NCI-H2081 treated with DMSO at 0.1 percent for 48 hours (cell line): ENCODE measurements at places on chromosomes 1 and 21.

GRCh38 chr1:30034105-30034626, 689.2 kb downstream of the MATN1 start:
- DNase-seq = no peak

DNA sequence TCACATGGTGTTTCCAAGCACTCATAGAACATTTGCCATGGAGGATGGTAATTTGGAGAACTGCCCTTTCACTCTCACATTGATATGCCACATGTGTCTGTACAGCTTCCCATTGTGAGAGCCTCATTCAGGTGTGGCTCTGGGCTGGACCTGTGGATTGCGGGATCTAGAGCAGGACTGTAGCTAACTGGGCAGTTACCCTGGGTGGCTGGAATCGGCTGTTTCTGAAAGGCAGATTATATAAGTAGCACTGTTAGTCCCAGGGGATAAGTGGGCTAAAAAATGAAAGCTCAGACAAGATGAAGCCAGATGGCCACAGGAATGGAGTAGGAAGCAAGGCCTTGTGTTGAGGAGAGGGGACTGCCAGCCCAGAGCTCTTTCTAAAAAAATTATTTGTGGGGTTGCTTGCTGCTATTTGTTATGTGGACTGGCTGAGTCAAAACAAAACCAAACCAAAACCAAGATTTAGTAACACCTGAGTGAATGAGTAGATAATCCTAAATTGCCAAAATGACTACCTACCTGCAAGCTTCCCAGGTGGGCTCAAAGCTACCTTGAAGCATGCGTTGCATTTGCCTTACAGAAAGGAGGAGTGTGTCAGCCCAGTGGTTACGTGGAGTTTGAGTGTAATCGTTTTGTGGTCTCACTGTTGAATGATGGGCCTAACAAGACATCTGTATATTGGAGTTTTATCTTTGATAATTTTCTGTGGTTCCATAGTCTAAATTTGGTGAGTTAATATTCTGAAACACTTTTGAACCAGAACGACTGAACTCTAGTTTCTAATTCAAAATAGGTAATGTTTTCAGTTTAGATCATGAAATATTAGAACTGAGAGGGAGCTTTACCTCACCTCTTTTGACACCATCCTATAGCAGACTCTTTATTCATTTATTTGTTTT, 58.0 kb downstream of the SDCCAG8 start:
- DNase-seq = no peak

- DNase-seq = no peak
Measured at GRCh38 chr1:205619376-205619775, 12.4 kb downstream of the ELK4 start.

GRCh38 chr21:15433091-15433490, 296.7 kb upstream of the USP25 start:
- DNase-seq = no peak

GRCh38 chr1:186496171-186496851, 35.4 kb upstream of the PDC start:
- no peak for DNase-seq

DNA sequence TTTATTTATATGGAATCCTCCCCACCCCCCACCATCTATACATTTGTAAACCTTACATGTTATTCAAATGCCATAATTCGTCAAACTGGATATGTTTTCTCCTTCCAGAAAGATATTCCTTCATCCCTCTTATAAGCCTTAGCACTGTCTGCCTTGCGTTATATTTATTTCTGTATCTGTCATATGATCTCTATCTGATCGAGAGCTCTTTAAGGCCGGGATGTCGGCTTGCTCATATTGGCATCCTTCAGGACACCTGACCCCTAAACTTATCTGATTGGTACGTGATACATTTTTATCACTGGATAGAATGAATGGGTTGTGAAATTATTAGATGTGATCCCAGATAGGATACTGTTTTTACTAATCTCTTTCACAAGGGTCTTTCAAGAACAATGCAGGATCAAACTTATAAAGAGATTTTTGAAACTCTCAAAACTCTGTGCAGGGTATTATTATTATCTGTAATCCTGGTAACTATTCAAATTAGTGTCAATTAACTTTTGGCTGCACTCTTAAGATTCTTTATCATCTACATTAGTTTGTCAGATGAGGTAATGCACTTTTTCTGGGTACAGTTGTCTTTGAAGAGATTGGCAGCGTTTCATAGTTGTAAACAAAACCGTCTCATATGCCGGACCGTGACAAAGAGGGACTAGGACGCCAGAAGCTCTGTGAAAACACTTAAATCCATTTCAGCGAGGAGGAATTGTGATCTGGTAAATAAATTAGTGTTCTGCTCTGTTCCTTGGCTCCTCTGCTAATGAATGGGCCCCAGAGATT, 152.0 kb downstream of the KIF26B start:
- no peak for DNase-seq

GRCh38 chr1:196178083-196178635, 430.1 kb downstream of the KCNT2 start:
- DNase-seq = no peak

- DNase-seq = no peak
Measured at GRCh38 chr1:3594706-3595377, 16.5 kb downstream of the MEGF6 start.

- DNase-seq = no peak
Measured at GRCh38 chr1:41394959-41395956, 34.0 kb downstream of the FOXO6 start.

DNA sequence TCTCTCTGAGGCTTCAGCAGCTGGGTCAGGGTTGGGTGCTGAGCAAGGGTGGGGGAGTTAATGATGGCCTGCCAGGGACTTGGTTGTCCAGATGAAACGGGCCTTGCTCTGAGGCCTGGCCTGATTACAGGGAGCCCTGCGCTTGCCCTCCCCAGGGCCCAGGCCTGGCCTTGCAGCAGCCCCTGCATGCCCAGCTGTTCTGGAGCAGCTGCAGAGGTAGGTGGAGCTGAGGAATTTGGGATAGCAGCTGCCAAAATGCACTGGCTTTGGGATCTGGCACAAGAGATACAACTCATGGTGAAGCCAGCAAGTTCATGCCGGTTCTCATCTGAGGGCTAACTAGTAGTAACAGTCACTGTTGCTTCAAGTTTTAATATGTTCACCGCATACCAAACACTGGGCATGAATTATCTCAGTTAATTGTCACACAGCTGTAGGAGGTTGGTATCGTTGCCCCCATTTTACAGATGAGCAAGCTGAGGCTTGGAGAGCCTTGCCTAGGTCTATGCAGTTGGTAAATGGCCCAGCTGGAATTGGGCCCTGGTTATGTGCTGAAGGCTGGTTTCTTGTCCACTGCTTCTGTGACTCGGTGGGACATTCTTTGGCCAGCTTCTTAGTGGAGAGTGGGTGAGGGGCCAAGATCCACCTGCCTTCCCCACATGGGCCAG, 7.3 kb upstream of the SERINC2 start:
- DNase-seq = no peak

- DNase-seq = no peak
Measured at GRCh38 chr1:150987924-150988323, 5.8 kb downstream of the ANXA9 start.

DNA sequence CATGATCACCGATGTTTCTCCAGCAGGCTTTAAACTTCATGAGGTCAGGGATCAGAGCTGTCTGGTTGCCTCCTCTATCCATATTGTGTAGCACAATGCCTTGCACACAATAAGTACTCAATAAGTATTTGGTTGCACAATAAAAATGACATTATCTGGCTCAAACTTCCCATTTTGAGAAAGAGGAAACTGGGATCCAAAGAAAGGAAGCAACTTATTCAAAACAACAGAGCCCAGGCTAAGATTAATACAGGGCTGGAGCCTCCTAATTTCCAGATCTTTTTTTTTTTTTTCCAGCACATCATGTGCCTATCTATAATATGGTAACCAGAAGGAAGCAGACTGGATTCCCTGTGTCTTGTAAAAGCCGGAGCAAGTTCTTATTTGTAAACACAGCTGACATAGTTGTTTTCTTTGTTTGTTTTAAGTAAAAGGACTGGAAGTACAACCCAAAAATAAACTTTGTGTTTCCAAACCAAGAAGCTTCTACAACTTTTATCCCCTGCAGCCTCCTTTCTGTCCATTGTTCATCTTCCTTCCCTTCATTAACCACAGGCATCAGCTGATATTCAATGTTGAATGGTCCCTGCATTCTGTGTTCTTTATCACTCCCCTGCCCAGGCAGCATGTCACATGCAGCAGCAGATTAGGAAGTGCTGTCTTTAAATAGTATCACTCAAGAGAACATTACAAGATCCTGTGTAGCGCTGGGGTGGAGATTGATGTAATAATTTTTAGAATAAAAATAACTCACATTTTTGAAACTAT, 71.2 kb upstream of the HOOK1 start:
- DNase-seq = no peak

GRCh38 chr1:29890201-29890959, 654.1 kb downstream of the PTPRU start:
- DNase-seq = no peak

- DNase-seq = no peak
Measured at GRCh38 chr1:234875953-234876855, 252.4 kb downstream of the TOMM20 start.

DNA sequence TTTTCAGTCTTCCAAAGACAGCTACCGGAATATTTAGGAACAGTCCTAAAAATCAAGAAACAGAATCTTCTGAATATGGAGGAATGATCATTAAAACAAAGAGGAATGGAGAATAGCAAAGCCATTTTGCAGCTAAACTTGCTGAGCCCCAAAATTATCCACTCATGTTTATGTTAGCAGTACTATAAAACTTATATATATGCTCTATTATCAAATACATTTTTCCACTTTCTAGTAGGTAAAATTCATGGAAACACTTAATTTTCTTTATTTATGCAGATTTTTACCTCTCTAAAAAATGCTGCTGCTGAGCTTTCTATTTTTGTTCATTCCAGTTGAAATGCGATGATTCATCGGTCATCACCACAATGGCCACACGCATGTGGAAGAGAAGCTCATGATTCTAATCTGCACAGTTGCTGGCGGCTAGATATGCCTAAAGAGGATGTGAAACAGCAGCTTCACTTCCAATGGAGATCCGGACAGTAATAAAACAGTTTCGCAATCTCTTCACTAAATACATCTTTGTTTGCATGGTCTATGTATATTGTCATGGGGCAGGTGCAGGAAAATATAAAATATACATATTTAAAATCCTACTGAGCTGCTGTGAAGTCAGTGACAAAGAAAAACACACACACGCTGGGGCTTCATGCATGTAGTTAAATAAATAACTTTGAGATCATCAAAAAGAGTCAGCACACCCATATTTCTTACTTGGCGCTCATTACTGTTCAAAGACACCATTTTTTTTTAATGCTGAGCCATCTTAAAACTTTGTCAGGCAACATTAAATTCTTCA, 292.2 kb downstream of the SMYD3 start:
- DNase-seq = peak; percentile 39

GRCh38 chr1:209772126-209772525, 12.2 kb downstream of the C1orf74 start:
- no peak for DNase-seq

DNA sequence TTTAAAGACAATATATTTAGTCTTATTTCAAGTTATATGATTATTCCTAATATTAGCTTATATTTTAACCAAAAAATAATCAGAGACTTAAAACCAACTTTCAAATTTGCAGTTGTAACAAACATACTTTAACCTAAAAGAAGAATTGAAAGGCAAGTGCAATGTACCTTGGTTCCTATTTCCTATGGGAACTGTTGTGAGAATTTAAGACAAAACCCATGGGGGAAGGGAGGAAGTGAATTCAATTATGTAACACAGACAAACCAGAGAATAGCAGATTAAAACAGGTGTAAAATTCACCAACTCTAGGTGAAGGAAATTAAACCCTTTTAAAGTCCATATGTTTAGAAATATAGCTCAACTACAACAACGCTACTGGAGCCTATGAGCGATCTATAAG, 22.6 kb upstream of the CR2 start:
- no peak for DNase-seq
